Mucosa of descending colon (tissue), 3 donors: ENCODE measurements at places on chromosomes 11 and 22. TPM values are rescaled to one million over a fixed set of nuclear protein-coding genes. Genes with fewer than 3 reads are reported as not detected.
A peak's percentile ranks its signal among the peaks of the same experiment; 100 is the strongest.

Gene SCN2B
- 3.7 TPM for total RNA-seq

DNA sequence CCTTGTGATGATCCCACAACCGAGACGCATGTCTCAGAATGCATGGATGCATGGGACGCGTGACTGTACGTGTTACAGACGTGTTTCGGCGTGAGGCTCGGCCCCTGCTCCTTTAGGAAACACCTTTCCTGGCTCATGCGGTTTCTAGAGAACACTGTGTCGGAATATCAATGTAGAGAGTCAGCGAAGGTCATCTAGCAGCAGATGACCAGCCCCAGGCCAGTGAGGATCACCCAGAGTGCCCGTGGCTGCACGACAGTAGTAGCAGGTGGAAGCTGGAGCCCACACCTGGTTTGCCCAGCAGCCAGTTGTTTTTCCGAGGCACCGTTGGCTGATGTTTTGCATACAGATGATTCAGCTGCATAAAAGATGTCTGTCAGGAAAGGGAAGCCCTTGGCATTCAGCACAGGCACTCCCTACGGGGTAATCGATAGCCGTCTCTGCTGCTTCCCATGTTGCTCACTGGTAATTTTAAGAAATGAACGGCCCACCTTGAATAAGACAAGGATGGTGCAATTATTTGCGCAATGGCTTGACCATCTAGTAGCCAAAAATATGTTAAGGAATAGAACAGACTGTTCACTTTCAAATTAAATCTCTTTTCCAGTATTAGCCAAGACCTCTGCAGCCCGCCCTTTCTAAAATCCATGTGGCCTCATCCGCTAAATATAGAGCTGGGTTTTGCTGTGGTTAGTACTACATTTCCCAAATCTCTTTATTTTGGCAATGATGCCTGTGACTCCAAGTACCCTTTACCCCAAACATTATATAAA is 1.1 kb upstream of the CLTCL1 start:
- DNase-seq = peak; percentile 31

Gene EIF1AD
- total RNA-seq = 25.5 TPM

Gene C1QTNF4
- total RNA-seq = 0.34 TPM

Gene IPO7
- total RNA-seq = 141 TPM

DNA sequence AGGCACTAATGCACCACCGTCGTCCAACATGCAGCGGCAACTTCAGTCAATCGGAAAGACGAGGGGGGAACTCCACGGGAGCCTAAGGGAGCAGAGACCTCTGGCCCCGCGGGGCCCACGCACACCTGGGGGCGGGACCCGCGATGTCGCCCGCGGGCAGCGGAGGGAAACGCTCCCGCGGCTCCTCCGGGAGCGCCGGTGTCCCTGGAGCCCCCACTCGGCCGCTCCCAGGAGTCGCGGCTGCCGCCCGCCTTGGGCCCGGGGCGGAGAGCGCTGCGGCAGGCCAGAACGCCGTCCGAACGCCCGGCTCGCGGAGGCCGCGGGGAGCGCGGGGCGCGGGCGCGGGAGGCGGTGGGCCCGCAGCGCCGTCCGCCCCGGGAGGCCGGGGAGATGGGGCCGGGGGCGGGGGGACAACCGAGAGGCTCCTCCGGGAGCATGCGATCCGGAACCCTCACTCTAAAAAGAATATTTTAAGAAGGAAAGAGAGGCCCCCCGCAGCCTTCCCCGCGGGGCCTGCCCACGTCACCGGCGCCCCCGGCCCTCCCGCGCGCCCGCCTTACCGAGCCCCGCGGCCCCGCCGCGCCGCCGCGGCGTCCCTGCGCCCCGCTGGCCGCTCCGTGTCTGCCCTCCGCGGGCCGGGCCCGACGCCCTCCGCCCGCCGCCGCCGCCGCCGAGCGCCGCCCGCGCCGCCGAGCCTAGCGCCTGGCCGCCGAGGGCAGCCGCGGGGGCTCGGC is 86.6 kb upstream of the ARHGAP32 start:
- peak; percentile 58 for DNase-seq

GRCh38 chr22:47850644-47851151 is 1088.2 kb downstream of the TBC1D22A start:
- no peak for DNase-seq

Gene MCHR1
- 0.41 TPM for total RNA-seq

GRCh38 chr11:1131033-1131911 is 26.5 kb upstream of the MUC5AC start:
- DNase-seq = no peak

Gene C11orf52
- 12.8 TPM for total RNA-seq

Gene DTX4
- 95.7 TPM for total RNA-seq

Gene ATL3
- total RNA-seq = 87.9 TPM

Gene ALDH3B2
- total RNA-seq = 0.29 TPM
